Breast epithelium (tissue), 4 donors: ENCODE measurements at places on chromosomes 13 and 19. TPM values are rescaled to one million over a fixed set of nuclear protein-coding genes. Genes with fewer than 3 reads are reported as not detected.

- DNase-seq, result peak; percentile 68
Measured at GRCh38 chr19:12647490-12648071, 19.0 kb downstream of the MAN2B1 start.

DNA sequence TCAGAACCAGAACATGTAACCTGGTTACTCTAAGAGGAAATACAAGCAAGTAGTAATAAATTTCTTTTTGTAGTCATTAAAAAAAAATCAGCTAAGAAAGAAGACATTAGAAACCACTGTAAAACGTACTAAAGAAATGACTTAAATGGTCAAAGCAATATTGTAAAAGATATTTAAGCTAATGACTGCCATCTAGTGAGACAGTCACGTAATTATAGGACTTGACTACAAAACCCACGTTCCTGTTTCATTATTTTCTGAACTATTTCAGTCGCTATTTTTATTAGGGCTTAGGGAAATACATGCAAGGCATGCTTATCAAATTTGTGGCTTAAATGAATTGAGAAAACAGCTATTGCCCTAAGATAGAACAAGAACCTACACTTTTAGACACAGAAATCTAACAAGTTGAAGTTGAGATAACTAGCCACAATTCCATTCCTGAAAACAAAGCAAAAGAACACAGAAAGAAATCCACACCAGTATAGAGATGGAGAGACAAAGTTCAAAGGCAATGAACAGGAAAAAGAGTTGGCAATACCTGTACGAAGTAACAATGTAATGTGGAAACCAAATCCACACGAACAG, 17.9 kb downstream of the ALG5 start:
- no peak for DNase-seq

GRCh38 chr19:18780631-18781030, 10.5 kb downstream of the COMP start:
- no peak for DNase-seq

GNG7 gene
- total RNA-seq, result 1.6 TPM

- DNase-seq, result no peak
Measured at GRCh38 chr13:76799696-76800095, 86.5 kb downstream of the KCTD12 start.

GRCh38 chr19:55623561-55623960, 805 bp downstream of the ZNF784 start:
- DNase-seq, result no peak

DNA sequence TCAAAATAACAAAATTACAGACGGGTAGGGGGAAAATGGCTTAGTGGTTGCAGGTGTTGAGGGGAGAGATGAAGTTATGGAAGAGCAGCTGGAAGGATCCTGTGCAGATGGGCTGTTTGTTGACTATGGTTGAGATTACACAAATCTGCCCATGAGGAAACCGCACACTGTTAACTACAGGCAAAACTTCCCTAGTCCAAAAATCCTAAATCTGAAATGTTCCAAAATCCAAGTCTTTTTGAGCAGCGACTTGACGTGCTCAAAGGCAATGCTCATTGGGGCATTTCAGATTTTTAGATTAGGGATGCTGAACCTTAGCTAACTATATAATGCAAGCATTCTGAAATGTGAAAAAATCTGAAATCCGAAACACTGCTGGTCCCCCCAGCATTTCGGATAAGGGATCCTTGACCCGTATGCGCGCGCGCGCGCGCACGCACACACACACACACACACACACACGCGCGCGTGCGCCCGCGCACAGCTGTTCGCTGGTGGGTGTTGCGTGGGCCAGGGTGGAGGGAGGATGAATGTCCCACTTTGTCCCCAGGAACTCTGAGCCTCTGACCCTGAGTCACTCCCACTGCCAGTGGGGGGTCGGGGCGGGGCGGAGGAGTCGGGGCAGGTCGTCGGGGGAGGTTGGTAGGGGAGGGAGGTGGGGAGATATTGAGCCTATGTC, 6.8 kb downstream of the F2RL3 start:
- no peak for DNase-seq

FPR1 gene
- 6.0 TPM for total RNA-seq

PRSS57 gene
- total RNA-seq, result not detected

ZNF486 gene
- total RNA-seq, result 27.8 TPM

GRCh38 chr19:19402656-19403372, 2.7 kb upstream of the GATAD2A start:
- DNase-seq, result no peak

GRCh38 chr19:22622901-22623840, 11.0 kb upstream of the ZNF492 start:
- DNase-seq, result peak; percentile 29

DNA sequence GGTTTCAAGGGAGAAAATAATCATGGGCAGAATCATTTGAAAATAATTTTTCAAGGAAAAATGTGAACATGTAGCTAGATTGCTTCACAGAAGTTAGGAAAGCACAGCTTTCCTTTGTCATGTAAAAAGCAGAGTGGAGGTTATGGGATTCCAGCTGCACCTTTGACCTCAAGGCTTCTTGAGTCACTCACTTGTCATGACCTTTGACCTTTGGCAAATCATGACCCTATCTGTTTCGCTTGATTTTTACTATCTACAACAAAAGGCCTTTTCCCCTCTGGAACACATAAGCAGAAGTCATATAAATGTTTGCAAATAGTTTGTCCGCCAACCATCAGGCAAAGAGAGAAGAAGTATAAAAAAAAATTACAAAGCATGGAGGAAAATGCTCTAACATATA, 210.7 kb upstream of the MIR17HG start:
- DNase-seq, result no peak

GRCh38 chr13:108306860-108307259, 37.3 kb downstream of the TNFSF13B start:
- no peak for DNase-seq

DNA sequence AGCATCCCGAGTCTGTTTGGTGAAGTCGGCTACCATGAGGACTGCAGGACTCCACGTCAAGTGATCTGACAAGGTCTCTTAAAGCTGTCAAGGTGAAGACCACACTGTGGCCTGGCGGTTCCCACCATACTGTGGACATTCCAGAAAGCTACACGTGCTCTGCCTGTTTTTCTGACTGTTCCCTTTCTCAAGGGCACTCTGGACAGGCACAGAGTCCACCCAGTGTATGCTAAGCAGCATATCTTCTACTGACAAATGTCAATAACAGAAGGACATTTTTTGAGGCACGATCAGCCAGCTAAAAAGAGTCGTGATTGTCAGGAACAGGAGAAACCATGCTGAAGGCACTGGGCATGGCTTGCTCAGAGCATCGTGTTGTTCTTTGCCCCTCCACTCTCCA, 12.8 kb upstream of the WASF3 start:
- no peak for DNase-seq

- no peak for DNase-seq
Measured at GRCh38 chr19:33400856-33401682, 27.6 kb downstream of the CEBPG start.

CCDC194 gene
- total RNA-seq, result 0.66 TPM

DNA sequence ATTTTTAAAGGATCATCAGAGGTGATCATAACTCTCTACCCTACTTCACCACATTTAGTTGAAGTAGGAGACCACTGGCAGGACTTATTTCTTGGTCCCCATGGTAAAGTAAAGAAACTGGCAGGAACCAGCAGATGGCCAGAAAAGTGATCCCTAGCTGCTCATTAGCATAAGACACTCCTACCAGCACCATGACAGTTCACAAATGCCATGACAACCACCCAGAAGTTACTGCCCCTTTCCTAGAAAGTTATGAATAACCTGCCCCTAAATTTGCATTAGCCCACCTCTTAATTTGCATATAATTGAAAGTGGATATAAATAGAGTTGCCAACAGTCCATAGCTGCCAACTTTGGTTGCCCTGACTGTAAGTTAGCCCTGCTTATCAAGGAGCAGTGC, 18.4 kb upstream of the RUBCNL start:
- DNase-seq, result no peak

POU2F2 gene
- total RNA-seq, result 1.2 TPM

CGB3 gene
- not detected for total RNA-seq

- DNase-seq, result no peak
Measured at GRCh38 chr13:111322001-111322915, 1.8 kb downstream of the TEX29 start.

CD177 gene
- total RNA-seq, result 0.29 TPM

- no peak for DNase-seq
Measured at GRCh38 chr13:106700439-106700838, 132.5 kb upstream of the ARGLU1 start.

- no peak for DNase-seq
Measured at GRCh38 chr13:34667286-34668218, 274.5 kb upstream of the NBEA start.

DNA sequence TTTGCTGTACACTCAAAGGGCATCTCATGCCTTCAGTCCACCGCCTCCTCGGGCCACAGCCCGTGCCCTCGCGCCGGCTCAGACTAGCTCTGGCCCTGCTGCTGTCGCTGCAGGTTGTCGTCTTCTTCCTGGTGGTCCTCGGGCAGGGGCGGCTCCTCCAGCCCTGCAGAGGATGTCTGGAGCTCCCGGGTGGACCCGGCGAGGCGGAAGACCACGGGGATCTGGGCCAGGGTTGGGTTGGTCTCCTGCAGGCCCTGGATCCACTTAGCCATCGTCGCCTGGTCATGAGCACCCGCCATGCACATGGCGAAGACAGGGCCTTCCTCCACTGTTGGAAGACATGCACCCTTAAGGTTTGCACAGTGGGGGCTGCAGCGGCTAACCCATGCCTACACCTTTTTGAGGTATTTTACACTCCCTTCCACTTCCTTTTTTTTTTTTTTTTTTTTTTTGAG, 489 bp upstream of the ZNF653 start:
- no peak for DNase-seq
